ENCODE measurements at places on chromosomes 5 and 9.

GRCh38 chr9:8859416-8859815, 1059.8 kb upstream of the DMAC1 start:
- DNase-seq = no peak

GRCh38 chr5:8908055-8908683, 637.7 kb downstream of the SEMA5A start:
- DNase-seq = peak; percentile 48

DNA sequence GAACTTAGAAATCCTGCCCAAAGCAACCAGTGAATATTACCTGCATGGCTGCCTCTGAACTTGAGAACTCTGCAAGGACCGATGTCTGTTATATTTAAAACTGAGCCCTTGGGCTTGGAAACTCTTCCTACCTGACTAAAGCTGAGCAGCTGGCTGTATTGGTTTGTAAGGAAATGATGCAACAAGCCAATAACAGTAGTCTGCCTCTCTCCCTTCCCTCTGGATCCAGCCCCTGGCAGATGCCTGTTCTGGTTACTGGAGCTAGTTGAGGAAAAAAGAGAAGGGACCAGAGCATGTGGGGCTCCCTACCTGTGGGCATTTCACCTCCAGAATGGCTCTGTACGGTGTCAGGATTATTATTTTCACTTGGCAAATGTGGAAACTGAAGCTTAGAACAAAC, 34.7 kb downstream of the SH3RF2 start:
- DNase-seq = no peak

GRCh38 chr5:14286007-14286406, 142.9 kb downstream of the TRIO start:
- DNase-seq = no peak

DNA sequence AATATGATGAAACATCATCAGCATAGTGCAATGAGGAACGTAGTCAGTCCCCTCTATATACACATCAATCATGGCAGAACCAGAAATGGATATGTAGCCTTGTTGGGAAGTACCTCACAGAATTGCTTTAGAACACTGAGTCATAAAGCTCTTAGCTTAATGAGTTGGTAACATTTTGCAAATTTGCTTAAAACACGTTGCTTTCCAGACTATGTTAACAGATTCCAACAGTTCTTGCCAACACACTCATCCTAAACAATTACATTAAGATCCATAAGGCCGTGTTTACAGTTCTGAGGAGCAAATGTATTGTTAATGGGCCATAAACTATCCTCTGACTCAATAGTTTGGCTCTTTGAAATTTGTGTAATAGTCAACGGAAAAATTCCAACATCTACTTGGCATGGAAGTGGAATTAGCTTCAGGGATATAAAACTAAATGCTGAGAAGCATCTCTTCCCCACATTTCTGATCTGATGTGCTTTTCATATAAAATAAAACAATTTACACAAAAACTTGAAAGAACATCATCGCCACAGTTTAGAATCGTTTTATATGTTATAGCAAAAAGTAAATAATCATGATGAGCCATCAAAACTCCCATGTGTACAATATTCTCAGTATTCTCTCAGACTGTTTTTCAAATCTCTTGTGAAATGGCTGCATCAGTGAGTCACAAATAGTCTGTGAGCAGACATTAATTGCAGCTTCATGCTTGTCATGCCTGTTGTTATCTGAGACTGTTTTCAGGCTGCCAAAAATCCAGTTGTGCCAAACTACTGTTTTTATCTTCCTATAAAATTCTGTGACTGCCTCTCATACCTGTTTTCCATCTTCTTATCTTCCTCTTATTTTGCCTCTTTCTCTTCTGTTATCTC, 291.9 kb downstream of the COX7C start:
- no peak for DNase-seq

DNA sequence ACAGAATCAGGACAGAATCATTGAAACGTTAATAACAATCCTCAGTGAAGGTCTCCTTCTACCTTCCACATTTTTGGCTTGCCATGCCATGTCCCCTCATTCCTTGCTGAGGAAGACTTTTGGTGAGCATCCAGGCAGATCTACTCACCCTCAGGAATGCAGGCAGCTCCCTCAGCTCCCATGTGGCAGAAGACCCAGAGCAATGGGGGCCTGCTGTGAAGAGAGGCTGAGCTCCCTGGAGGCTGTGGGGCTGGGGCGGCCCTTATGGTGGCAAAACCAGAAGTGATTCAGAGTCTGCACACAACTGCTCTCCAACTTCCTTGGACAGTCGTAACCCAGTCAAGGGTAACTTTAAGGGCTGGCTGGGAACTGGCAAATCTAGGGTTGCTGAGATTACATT, 247.2 kb upstream of the EFNA5 start:
- DNase-seq = no peak

GRCh38 chr5:164561933-164562872, 1056.8 kb downstream of the MAT2B start:
- no peak for DNase-seq

- DNase-seq = no peak
Observed at GRCh38 chr9:123034881-123035510, 1.5 kb downstream of the GPR21 start.

DNA sequence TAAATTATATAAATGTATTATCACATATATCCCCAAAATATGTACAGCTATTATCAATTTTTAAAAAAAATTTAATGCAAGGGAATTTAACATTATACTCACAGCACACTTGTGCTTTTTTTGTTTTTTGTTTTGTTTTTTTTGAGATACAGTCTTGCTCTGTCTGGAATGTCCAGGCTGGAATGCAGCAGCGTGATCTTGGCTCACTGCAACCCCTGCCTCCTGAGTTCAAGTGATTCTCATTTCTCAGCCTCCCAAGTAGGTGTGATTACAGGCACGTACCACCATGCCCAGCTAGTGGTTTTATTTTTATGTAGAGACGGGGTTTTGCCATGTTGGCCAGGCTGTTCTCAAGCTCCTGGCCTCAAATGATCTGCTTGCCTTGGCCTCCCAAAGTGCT, 58.3 kb downstream of the GLIS3 start:
- DNase-seq = no peak

DNA sequence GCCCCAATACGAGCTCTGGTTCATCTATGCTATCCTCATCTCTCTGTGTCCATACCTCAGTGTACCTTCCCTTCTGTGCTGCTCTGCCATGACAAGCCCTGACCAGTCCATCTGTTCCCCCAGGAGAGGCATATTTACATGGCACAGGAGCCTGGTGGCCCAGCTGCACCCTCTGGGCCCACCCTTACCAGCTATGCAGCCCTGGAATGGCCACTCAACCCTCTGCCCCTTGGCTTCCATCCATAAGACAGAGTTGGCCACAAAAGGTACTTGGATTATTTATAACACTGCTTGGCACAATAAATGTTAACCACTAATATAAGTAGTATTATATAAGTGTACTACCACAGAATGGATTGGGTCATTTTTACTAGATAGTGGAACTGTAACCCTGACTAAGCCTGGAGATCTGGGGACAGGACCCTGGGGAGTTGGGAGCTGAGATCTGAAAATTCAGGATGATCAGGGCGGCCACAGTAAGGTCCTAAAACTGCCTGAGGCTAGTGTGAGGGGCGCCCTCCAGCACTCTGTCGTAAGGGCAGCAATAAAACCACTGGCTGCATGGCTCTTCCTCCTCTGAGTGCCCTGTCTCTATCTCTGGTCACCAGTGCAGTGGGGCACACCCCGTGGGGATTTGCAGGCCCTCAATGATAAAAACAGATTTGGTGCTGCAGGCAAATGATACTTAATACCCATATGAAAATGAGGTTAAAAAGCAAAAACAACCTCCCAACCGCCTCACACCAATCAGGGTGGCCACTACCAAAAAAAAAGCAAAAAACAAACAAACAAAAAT, 65.8 kb downstream of the SEMA4D start:
- no peak for DNase-seq

- no peak for DNase-seq
Observed at GRCh38 chr5:123545506-123545905, 33.5 kb downstream of the CSNK1G3 start.

DNA sequence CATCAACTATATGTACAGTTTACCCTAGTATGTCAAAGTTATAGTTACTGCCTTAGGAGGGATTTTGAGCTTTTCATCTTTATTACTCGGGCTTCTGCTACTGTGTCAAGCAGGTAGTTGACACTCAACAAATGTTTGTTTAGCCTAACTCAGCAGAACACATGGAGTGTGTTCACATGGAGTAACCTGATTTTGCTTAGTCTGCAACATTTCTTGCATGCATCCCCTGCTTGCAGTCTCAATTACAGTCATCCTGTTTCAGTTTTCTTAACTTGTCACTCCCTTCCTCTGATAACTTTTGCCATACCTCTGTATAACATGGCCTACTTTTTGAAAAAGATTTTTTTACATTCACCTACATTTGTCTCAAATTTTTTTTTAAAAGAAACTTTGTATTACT, 135.5 kb downstream of the NMUR2 start:
- DNase-seq = no peak

GRCh38 chr9:3186751-3187150, 339.1 kb downstream of the RFX3 start:
- no peak for DNase-seq

- DNase-seq = no peak
Observed at GRCh38 chr9:136964171-136964689, 12.2 kb downstream of the LCN12 start.

DNA sequence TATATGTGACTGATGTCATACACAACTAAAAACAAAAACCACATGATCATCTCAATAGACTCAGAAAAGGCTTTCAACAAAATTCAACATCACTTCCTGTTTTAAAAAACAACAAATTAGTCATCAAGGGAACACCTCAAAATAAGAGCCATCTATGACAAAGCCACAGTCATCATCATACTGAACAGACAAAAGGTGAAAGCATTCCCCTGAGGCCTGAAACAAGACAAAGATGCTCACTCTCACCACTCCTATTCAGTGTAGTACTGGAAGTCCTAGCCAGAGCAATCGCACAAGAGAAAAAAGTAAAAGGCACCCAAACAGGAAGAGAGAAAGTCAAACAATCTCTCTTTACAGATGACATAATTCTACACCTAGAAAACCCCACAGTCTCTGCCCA, 893.5 kb upstream of the EDIL3 start:
- no peak for DNase-seq

DNA sequence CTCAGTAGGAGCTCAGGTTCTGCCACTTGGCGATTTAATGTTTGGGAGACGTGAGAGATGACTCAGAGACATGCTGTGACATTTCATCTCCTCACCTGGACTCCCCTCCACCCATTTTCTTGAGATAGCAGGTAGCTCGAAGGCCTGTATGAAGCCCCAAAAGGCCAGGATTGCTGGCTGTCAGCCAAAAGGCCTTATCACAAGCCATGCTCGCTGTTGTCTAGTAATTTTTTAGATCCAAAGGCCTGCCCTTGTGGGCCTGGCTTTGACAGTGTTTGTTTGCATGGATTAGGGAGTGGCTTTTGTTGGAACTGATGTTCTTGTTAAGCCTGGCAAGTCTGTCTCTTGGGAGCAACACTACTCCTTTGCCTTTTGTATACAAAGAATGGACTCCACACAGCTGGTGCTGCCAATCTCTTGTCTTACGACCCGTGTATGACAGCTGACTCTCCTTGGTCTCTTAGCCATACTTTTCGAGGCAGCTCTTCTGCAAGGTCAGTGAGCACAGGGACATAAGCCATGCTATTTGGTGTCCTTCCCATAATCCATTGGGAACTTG, 22.7 kb downstream of the CAVIN4 start:
- no peak for DNase-seq

GRCh38 chr5:5615569-5615968, 193.1 kb downstream of the ICE1 start:
- DNase-seq = no peak

- DNase-seq = no peak
Observed at GRCh38 chr9:136111910-136112309, 6.8 kb downstream of the TMEM250 start.

- DNase-seq = no peak
Observed at GRCh38 chr9:70263421-70263820, 4.6 kb downstream of the SMC5 start.

GRCh38 chr5:39698838-39699560, 274.2 kb upstream of the DAB2 start:
- no peak for DNase-seq

DNA sequence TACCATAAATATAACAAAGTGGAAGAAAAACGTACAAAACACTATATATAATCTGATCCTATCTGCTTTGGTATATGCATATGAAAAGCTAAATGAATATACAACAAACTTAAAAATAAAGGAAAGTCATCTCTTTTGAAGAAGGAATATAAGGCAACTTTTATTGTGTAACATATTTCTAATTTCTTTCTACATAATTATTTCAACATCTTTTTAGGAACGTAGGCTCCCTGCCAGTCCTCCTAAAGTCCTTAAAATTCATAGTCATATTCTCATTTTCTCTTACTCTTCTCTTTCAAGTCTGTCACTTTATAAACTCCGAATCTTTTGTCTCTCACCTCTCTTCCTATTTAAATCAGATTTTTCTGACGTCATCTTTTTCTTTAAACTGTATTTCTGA, 9.6 kb downstream of the DEPDC1B start:
- DNase-seq = no peak

DNA sequence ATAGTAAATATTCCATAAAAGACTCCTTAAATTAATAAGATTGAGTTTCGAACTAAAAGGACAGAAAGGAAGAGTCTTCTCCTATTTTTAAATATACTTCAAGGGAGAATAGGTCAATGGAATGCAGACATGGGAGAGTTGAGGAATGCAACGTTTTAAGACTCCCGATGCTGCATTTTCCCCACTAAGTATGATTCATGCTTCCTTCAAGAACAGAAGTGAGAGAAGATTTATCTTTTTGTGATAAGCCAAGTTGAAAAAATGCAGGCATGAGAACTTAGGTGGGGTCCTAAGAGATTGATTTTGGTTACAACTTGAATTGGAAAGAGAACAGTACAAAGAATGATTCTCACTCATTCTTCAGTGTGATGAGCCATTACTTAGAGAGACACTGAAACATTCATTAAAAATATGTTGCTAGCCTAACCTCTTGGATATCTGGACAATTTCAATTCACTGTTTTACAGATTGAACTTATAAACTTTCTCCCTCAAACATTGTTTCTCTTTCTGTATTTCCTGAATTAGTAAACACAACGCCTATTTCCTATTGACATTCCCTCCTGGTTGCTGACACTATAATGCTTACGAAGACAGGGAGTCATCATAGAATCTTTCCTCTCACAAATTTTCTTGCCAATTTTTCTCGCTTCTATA, 1666.1 kb upstream of the WWC1 start:
- no peak for DNase-seq

- DNase-seq = no peak
Observed at GRCh38 chr5:10836986-10837385, 76.0 kb upstream of the DAP start.

GRCh38 chr9:113524468-113524867, 60.9 kb downstream of the RGS3 start:
- no peak for DNase-seq

DNA sequence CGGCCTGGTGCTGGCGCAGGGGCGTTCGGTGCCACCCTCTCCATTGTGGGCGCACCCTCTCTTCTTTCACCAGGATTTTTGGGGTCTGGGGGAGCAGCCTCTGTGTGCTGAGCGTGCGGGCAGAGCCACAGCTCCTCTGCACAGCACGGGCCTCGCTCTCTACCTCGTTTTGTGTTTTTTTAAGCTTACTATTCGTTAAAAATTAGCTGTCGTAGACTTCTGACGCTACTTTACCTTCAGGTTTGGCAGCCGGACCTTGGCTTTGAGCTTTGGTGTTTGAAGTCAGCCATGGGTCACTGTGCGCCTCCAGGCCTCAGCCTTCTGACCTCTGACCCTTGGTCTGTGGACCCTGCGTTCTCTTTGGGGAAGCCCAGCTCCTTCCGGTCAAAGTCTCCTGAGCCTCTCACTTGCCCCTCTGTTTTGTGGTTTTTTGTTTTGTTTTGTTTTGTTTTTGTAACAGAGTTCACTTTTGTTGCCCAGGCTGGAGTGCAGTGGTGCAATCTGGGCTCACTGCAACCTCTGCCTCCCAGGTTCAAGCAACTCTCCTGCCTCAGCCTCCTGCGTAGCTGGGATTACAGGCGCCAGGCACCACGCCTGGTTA, 88.2 kb upstream of the CACNA1B start:
- no peak for DNase-seq
